ENCODE measurements at places on chromosomes 12 and 14.

DNA sequence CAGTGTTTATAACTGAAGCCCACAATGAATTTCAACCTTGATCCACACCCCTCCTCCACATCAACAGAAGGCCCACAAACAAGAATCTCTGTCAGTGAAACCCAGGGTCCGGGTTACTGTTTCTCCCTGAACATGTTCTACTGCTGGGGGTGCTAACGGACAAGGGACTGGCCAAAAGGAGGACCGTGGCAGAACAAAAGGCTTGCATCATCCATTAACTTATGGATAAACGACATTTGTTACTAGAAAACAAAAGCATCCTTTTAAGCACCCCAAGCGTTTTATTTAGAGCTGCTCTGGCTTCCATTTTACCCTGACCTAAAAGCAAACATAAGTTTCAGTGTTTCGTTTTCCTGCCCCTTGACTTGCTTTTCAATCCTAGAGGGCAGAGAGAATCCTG lies 32.2 kb downstream of the BRAP start:
- no peak for DNase-seq

GRCh38 chr14:68160779-68161546 lies 341.4 kb downstream of the RAD51B start:
- no peak for DNase-seq

DNA sequence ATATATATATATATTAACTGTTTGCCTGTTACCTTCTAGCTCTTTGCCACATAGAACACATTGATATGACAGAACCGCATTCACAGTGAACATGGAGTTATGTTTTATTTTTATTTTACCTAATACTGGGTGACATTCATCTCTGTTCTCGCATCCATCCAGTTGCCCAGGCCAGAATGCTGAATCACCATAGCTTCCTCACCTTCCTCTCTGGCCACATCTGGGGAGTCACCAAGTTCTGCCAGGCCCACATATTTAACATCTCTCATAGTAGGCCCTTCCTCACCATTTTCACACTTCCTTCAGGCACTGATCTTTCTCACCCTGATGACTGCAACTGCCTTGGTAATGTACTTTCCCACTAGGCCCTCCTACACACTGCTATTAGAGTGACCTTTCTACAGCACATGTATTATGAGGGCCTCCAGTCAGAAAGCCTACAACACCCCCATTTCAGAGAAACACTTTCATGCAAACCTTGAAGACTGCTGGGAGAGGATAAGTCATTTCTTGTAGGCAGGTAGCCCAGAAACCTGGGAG lies 106.8 kb downstream of the LGR5 start:
- no peak for DNase-seq

DNA sequence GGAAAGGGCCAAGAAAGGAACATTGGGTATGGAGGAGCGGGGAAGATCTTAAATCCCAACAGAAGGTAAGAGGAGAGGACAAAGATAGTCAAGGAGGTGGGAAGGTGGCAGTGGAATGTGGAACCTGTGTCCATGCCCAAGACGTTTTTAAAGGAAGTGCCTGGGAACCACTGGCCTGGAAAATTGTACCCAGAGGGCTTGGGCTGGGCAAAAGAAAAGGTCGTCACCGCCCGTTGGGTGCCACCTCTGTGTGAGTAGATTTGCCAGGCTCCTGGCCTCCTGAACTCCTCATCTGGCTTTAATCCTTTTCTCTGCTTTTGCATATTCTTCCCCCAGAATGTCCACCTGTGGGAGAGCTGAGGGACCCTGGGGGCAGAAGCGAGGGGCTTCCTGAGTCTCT lies 32.6 kb downstream of the JDP2 start:
- DNase-seq: no peak

DNA sequence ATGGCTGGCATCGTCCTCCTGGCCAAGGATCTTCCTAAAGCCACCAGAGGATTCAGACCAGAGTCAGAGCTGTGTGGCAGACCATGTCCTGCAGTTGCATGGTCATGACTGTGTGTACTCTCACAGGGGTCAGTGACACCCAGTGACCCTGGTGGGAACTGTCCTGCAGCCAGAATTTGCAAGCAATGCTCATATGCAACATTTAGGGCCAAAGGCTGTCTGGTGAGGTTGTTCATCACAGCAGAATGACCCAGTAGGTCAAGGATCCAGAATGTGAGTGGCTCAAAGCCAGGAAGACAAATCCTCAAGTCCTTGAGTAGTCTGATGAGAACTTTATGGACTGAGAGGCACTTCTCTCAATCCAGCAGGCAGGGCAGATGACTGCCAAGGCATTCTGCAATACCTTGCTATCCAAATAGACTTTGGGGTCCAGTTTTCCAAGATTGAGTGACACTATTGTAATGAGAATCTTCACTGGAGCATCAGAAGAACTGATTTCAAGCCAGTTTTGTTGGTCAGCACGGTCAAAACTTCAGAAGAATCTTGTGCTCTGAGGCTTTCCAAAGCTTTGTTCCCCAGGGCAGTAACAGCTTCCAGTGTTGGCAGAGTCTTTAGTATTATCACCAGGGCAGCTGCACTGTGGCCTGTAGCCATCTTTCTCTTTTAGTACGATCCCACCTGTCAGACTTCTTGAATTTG lies 122.0 kb downstream of the PTCSC3 start:
- no peak for DNase-seq

DNA sequence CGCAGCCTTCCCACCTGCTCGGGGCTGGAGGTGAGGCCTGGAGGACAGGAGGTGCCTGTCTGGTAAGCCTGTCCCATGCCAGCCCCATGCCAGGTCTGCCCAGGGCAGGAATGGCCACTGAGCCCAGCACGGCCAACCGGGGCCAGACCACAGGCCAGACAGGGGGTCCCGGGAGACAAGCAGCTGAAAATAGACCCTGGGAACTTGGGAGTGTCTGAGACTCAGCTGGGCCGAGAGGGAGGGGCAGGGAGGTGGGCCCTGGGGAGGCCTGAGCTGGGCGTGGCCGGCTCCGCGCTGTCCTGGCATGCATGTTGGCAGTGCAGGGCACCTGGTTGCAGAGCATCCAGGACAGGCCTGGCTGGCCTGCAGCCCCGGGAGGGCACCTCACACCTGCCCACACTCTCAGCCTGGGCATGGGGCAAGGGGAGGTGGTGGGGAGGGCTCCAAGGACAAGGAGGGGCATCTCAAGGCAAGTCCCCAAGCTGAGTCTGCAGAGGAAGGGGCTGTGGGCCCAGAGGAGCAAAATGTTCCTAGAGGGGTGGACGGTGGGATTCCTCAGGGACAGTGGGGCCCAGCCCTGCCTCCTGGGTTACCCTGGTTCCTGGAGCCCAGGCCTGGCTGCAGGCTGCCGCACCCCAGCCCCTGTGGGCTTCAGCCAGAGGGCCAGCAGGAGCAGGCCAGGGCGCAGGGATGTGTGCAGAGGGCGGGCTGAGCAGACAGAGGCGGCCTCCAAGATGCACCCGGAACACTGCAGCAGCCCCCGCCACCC lies 3.2 kb upstream of the CRIP1 start:
- peak; percentile 55 for DNase-seq

DNA sequence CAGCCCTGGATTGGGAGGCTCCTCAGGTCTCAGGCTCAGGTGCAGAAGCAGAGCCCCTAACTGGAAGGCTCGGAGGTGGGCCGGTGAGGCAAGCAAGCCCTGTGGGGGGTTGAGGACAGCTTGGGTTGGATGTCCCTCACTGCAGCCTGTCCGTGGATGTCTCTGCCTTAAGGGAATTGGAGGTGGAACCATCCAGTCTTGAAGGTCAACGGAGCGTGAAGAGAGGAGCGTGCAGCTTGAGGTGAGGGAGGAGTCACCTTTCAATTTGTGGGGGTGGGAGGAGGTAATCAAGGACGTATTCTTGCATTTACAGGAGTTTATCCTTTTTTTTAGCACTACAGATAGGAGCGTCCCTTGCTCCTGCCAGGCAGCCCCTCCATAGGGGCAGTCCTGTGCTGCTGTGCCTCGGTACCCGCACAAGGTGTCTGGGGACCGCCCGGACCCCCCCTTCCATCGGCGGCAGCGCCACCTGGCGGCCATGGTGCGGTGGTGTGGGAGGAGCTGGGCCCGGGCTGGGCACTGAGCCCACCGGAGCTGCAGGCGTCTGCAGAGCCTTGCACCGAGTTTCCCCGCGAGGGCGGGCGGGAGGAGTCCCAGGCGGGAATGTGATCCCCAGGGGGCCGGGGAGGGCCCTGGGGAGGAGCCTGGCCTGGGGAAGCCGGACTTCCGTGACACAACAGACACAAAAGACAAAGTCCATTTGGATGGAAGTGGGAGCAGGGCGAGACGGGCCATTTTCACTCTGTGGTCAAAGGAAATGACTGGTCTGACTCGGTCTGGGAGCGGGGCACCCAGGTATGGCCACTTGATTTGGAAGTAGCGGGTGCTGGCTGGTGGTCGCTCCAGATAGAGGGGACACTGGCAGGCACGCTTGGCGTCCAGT lies 864 bp downstream of the DNAJC22 start:
- DNase-seq: no peak

DNA sequence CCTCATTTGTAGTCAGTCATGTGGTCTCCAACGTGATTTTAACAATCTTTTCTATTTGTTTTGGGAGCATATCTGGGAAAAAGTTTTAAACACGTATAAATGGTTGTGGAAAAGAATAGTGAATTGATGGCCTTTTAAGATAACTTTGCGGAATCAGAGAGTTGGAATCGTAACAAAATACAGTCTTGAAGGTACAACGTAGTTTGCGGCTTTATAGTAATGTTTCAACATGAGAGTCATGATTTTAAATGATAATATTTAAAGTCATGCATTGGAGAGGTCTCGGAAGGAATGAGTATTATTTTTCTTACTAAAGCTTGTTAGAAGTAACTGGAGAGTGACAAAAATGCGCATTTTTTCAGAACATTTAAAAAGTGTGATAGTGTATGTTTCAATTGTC lies 1.6 kb downstream of the AEBP2 start:
- DNase-seq: no peak

- DNase-seq: no peak
These were observed 4.3 kb upstream of the PRICKLE1 start for GRCh38 chr12:42593874-42594273.

DNA sequence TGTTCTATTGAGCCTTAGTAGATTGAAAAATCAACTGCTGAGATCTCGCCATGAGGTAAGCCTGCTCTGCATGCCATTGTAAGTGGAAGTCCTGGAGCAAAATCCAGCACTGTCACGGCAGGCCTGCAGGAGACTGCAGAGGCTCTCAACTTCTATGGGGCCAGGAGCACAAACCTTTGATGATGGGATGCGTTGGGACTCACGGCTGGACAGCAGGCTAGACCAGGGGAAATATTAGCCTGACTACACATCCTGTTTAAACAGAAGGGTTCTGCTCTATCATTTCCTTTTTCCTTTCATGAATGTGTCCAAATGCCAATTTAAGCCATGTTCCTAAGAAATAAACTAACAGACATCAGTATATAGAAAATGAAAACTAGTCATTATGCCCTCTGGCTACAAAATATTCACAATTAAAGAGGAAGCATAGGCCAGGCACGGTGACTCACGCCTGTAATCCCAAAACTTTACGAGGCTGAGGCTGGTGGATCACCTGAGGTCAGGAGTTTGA lies 33.9 kb upstream of the RASSF8 start:
- DNase-seq: no peak

- no peak for DNase-seq
These were observed 68.3 kb downstream of the ALG10B start for GRCh38 chr12:38384816-38385378.

DNA sequence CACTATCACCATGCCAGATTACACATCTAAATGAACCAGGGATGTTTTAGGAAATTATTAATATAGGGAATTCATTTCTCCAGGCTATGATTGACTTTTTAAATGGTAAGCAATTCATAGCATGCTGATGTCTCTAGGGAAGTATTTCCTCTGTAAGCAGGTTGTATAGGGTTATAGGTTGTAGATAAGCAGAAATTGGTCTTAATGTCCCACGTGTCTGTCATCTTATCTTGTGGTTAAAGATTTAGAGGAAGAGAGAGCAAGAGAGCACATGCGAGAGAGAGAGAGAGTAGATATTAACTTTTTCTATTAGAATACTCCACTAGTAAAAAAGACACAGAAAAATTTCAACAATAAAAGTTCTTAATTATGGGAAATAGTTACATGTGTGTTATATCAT lies 32.6 kb downstream of the TRHDE start:
- DNase-seq: no peak

- no peak for DNase-seq
These were observed 126.7 kb upstream of the CCDC196 start for GRCh38 chr14:66359500-66359899.

DNA sequence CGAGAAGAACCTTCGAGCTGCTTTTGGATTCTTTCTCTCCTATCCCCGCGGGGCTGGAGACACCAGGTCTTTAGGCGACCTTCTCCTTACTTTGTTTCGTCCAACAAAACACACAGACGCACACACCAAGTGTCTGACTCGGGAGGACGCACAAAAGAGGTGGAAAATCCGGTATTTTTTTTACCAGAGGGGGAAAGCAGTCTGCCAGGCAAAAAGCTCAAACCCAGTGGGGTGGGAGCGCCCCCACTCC lies 2.1 kb downstream of the SIX4 start:
- no peak for DNase-seq

DNA sequence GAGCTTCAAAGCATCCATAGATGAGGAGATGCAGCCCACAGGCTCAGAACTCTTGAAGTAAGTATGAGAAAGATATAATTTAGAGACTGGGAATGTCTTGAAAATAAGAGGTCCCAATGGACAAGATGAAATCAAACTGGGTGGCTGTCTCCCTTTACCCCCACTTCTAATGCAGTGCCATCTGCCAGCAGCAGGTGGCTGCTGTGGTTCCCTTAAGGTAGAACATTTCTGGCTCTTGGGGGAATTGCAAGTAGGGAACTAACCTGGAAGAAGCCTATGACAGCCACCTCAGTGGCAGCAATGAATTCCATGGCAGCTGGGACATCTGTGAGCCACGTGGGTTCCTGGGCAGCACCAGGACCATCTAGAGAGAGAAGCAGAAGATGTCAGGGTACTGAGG lies 648 bp downstream of the ERP27 start:
- DNase-seq: no peak

- DNase-seq: no peak
These were observed 37.3 kb downstream of the KCNA5 start for GRCh38 chr12:5081016-5081415.
